ENCODE measurements at places on chromosomes 2 and 18.
A peak's percentile ranks its signal among the peaks of the same experiment; 100 is the strongest.

DNA sequence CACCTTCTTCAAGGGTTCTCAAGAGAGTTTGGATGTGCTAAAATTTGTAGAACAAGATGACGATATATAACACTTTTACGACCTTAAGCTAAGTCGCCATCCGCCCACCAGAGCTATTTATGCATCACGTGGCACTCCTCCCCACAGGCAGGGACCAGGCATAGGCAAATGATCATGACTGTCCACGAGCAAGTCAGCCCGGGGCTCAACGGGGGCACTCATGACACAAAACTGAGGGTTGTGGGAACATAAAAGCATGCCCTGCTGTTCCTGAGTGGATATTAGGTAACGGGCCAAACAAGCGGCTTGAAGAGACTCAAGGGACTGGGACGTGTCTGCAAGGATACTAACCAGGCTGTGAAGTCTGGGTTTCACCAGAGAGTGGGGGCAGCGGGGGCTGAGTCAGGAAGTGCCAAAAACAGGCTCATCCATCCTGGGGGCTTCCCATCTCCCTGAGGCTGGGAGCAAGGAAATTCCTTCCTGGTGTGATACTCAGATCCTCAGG lies 58.1 kb downstream of the FAM178B start:
- peak; percentile 9 for DNase-seq

DNA sequence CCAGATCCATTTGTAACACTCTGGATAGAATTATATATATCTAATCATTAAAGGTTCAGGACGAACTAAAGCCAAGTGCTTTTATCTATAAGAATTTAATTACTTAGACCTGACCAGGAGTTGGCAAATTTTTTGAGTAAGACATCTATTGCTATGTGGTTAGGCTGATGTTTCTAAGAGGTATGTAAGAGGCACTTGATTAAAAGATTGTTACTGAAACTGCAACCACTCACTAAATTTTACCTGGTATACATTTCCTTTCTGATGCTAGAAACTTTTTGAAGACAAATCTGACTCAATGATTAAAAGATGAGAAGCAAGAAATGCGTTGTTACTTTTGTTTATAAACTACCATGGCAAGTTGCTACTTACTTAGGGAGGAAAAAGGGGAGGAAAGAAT lies 76.7 kb upstream of the CHAC2 start:
- no peak for DNase-seq

DNA sequence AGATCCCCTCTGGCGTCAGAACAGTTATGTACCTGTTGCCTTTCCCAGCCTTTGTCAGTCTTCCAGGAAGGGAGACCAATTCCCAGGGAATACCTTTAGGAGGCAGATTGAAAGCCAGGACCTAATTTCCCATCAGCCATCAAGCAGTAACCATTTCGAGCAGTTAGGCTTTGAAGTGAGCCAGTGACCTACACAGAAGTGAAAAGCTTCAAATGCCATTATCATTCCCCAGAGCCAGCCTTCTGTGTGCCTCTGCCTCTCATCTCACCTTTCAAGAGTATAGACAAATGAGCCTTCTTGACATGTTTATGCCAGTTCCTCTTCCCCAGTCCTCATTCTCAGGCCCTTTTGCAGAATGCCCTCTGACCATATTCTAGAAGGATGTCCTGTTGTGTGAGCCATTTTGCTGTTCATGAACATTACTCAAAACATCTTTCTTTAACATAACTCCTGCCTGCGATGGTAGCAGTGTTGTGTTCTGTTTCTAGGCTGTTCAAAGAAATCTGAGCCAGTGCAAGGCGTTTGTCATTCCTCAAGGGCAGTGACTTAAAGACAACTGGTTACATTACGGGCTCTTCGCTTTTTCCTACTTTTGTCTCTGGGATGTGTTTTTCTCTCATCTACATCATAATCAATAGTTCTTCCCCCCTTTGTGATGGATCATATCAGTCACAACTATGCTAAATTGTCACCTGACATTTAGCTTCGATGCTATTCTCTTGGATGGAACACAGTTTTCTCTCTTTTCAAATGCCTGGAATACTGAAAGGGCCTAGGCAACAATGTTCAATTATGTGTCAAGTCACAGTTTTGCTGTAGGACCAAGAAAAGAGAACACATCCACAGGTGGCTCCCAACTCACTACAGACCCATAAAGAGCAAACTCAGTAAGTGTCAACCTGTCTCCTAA lies 138.6 kb downstream of the ALK start:
- DNase-seq, result no peak

- no peak for DNase-seq
Observed at GRCh38 chr2:42585779-42586178, 17.3 kb downstream of the MTA3 start.

- DNase-seq, result no peak
Observed at GRCh38 chr2:64586054-64586453, 61.9 kb downstream of the AFTPH start.

GRCh38 chr2:111121828-111122630 lies 1.3 kb downstream of the BCL2L11 start:
- peak; percentile 85 for DNase-seq

DNA sequence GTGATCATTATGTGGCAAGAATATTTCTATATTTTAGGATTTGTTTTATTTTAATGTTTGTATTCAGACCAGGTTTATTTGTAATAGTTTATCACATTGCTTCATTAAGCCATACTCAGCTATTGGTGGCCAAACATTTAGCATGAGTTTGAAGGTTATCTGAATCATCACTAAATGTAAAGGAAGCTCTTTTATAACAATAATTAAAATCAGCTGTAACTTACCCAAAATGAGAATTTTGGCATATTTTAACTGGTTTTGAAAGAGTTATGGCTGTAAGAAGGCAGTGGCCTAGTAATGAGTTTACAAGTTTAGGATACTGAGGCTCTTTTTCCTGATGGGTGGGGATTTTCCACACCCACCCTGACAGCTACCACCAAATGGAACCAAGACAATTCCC lies 177.8 kb downstream of the EN1 start:
- peak; percentile 42 for DNase-seq

DNA sequence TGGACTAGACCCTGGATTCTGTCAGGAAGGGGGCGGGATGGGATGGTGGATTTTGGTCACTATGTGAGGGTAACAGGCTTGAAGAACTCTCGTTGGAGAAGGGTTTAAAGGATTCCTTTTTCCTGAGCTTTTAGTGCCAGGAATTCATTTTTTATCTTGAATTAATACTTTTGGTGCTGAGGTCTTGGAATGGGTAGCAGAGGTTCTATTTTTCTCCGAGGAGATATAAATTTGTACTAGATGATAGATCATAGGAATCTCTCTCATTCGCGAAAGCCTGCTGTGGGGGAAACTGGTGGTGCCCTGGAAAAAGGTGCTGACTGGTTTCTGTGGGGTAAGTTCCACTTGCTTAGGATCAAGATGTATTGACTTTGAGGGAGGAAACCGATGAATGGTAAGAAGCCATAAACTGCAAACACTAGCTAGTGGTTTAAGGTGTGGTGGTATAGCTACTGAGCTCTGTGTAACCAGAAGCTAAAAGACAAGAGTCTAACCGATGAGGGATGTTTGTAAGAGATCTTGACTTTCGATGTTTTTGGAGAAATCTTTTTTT lies 706 bp downstream of the AGPS start:
- DNase-seq, result no peak

DNA sequence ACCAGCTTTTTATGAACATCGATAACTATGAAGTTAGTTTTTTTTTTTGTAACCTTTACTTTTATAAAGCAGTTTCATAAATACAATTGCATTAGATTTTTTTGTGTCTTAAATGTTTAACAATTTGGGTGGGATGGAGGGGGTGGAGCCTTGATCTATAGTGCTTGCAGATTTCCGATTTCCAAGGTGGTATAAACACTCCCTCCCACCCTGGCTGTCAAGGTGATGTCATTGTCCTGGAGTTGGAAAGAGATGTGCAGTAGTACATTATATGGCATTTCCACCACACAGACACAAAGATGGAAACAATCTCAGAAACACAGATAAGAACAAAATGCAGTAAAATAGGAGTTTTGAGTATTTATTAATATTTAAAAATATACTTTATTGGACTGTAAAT lies 114.4 kb downstream of the TTN start:
- DNase-seq, result no peak

GRCh38 chr18:39485696-39486095 lies 1920.1 kb upstream of the CELF4 start:
- DNase-seq, result no peak

GRCh38 chr2:179995741-179996515 lies 11.2 kb downstream of the CWC22 start:
- no peak for DNase-seq

DNA sequence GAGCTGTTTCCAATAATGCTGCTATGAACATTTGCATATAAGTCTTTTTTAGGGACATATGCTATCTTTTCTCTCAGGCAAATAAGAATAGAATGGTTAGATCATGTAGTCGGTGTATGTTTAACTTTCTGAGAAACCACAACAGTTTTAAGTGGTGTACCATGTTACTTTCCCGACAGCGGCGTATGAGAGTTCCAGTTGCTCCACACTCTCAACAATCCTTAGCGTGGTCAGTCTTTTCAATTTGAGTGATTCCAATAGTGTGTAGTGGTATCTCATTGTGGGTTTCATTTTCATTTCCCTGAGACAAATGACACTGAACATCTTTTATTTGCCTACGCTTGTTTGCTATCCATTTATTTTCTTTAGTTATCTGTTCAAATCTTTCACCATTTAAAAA lies 149.5 kb downstream of the ACOXL start:
- no peak for DNase-seq

GRCh38 chr2:23615216-23616020 lies 230.4 kb downstream of the KLHL29 start:
- DNase-seq, result no peak

DNA sequence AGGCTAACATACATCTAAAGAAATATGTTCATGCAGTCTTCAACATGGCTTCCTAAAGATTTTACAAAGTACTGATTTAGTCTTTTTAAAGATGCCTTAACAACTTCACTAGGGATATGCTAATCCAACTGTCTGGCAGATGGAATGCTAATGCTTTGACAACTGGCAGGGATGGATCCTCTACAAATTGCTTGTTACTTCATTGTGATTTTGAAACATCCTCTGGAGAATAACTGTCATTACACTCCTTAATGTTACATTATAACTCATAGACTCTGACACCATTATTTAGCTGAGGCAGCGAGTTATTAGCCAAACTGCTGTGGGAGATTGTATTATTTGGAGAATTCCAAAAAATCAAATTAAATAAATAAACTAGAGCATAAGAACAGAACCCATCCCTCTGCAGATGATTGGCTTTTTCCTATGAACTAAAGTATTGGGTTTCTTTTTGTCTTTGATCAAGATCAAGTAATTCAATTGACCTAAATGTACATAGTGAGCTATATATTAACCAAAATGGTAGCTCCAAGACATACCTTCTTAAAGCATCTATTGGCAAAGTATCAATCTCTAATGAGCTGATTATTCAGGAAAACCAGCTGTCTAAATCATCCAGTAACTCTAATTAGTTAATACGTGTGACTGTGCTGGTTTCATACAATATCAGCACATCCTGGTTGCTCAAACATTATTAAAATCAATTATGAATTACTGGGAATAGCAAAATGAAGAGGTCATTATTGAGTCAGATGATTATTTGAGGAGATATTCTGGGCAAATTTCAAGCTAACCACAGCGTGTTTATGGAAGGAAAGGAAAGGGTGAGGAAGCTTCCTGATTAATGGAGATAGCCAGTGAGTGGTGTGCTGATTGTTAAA lies 321.3 kb upstream of the TFPI start:
- DNase-seq, result no peak

DNA sequence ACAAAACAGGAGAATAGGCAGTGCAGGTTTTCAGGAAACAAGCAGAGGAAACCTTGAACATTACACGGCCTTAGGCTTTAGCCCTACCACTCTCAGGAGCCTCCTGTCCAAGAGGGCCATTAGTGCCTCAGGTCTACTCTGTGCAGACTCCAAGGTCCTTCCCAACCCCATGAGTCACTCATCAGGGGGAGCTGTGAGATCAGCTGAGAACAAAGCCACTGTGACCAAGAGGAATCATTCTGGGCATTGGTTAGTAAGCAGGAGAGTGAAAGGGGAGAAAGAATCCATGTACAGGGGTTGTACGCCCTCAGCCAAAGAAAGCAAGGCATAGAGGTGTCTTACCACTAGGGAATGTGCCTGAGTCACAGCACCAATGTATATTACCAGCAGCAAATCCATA lies 680.3 kb downstream of the DPP10 start:
- no peak for DNase-seq

- no peak for DNase-seq
Observed at GRCh38 chr2:64979744-64980143, 9.5 kb upstream of the SLC1A4 start.

GRCh38 chr18:28651298-28651697 lies 474.4 kb upstream of the CDH2 start:
- no peak for DNase-seq

DNA sequence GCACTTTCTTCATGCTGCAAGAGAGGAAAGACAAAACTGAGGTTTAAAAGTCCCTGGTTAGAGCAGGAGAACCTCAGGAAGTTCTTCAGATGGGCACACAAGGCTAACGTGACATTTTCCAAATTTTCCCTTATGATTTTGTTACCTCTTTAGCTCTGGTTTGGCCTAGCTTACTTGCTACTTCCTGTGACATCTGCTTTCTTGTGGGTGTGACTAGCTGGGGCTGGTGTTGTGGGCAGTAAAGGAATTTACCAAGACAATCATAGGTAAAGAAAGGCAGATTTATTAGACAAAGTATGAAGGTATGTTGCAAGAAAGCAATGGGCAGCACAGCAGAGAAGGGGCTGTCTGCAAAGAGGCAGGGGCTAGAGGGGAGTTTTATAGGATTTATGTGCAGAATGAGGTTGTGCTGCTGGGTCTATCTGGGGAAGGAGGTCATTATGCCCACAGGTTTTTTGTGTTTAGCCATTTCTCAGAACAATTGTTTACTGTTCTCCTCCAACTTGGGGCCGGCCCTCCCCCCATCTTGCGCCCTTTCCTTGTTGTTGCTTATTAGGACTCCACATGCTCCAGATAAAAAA lies 6.7 kb upstream of the TNP1 start:
- peak; percentile 29 for DNase-seq

DNA sequence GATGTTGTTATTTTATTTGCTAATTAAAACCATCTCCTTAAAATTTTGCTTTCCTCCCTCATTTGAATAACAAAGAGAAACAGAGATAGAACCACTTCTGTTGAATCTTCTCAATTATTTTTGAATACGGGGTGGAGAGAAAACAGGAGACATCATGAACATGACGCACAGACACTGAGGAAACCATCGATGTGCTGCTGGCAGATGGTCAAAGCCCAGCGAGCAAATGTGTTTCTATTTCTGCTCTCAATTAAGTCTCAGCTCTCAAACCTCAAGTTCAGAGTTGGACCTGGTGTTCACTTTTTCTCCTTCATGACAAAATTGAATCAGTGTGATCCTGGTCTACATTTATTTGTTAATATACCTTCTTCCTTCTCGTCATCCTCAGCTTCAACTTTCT lies 36.1 kb upstream of the TWIST2 start:
- DNase-seq, result peak; percentile 88
